CD4-positive, CD25-positive, alpha-beta regulatory T cell (primary cell): ENCODE measurements at places on chromosomes 3 and 15.

- no peak for DNase-seq
Observed at GRCh38 chr3:113227146-113227545, 15.8 kb downstream of the BOC start.

GRCh38 chr3:34020726-34021680, 222.6 kb downstream of the PDCD6IP start:
- no peak for DNase-seq

- no peak for DNase-seq
Observed at GRCh38 chr15:34621675-34622074, 38.2 kb upstream of the GOLGA8B start.

- no peak for DNase-seq
Observed at GRCh38 chr3:9180764-9181117, 68.7 kb downstream of the SRGAP3 start.

GRCh38 chr3:194135516-194135805, 487 bp upstream of the HES1 start:
- DNase-seq: no peak

GRCh38 chr15:82963471-82964341, 11.2 kb upstream of the HOMER2 start:
- DNase-seq: no peak

DNA sequence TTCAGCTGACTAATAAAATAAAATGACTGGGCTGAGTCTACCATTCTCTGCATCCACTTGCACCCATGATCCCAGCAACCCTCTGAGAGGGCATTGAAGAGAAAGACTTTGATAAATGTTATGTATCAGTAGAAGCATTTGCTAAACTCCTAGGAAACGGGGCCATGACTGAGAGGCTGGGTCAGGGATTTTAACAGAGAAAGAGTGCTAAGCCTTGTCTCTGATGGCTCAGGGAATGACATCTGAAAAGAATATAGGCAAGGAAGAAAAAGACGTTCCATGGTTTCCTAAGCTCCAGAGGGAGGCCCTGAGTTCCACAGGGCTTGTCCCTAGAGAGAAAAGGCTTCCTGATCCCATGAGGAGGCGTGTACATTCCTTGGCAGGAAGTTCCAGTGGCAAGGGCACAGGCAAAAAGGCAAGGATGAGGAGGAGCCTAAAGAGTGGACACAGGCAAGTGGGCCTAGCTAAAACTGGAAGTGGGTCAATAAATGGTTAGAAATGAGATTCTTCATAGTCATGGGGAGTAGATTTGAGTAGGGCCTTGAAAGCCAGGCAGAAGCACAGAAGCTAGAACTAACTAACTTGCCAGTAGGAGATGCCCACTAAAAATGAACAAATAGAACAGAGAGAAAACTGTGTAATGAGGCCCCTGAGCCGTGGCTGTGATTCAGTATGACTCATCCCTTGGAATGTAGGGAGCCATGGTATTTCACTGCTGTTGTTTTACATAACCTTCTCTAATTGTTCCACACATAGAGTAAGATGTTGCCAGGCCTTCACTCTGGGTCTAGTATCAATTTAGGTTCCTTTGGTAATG, 44.9 kb upstream of the MANF start:
- no peak for DNase-seq

DNA sequence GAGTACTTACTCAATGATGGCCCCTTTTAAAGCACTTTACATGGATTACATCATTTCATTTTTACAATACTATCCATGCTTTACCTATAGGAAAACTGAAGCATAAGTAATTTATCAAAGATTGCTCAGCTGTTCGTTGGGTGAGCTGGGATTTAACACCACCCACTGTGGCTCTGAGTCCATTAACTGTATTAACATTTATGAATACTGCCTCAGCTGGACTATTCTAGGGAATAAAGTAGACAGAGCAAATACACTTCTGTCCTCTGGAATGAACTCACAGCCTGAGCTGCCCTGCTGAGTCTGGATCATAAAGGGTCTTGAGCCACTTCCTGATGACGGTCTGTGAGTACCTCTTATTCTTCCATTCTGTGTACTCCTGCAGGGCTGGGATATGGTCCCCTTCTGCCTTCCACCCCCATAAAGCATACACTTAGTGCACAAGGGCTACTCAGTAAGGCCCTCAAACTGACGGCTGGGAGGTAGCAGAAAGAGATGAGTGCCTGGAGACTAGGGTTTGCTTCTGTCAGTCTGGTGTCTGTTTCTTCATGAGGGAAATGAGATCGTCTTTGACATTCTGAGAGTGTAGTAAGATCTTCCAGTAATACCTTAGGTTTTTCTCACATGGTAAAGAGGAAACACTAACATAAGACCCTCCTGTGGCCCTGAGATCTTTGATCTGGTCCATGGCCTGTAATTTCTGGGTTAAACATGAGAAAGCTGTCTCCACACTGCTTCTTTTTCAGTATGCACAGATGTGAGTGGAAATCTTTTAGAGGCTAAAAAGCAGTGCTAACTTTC, 12.6 kb upstream of the ST6GAL1 start:
- DNase-seq: no peak

GRCh38 chr3:71628522-71628921, 45.0 kb upstream of the FOXP1 start:
- no peak for DNase-seq

- no peak for DNase-seq
Observed at GRCh38 chr15:88188300-88188699, 68.2 kb downstream of the NTRK3 start.

DNA sequence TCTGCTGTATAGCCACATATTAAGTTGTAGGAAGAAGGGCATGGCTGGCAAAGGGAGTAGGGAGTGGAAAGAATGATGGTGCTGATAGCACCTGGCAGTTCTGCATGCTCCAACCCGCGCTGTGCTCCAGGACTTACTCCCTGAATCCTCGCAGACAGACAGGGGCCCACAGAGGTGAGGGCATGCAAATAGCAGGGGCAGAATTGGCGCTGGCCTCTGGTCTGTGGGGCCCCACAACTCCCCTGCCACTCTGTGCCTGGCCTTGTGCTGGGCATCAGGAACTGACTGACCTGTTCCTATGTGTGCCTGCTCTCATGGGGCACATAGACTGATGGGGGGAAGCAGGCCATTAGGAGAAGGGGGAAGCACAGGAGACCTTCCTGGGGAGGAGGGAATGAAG, 20.9 kb downstream of the HDAC11 start:
- no peak for DNase-seq

- no peak for DNase-seq
Observed at GRCh38 chr3:11431319-11431718, 159.1 kb downstream of the ATG7 start.

DNA sequence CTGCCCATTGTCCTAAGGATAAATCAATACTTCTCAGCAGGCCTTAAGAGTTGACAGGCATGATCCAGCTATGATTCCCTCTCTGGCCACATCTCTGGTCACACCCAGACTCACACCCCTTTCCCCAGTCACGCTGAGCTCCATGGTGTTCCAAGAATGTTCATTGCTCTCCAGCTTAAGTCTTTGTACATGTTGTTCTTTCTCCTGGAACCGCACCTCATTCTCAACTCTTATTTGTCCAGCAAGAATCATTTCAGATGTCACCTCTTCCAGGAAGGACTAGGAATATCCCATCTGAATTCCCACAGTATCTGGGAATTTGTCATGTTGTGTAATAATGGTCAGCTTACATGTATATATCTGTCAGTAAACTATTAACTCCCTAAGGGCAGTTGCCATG, 118.3 kb upstream of the GALNT15 start:
- no peak for DNase-seq
